ENCODE measurements at places on chromosomes 3 and 15.

GRCh38 chr3:127448161-127448561, 142.4 kb downstream of the TPRA1 start:
- DNase-seq: peak; percentile 34

DNA sequence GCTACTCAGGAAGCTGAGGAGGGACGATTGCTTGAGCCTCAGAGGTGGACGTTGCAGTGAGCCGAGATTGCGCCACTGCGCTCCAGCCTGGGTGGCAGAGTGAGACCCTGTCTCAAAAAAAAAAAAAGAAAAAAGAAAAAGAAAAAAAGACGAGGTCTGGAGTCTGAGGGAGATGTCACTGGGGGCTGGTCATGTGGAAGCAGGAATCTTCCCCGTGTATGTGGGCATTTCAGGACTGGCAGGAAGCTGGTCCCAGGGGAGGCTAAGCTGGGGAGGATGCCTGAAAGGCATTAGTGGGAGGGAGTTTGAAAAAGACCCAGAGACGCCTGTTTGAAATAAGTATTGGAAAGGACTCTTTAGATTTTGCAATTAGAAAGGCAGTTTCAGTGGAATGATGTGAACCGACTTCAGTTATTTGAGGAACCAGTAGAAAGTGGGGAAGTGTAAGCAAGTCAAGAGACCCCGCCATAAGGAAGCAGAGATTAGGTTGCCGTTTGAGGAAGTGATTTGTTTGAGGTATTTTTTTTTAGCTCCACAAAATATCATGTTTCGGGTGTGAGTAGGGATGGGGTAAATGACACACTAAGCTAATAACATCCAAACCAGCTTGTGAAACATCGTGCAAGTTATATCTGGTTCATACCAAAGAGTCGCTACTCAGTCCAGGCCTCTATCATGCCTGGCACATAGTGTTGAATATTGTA, 55.5 kb downstream of the ST6GAL1 start:
- DNase-seq: peak; percentile 13

- no peak for DNase-seq
Observed at GRCh38 chr3:173371848-173372487, 25.6 kb upstream of the NLGN1 start.

GRCh38 chr3:177358977-177359592, 161.8 kb upstream of the TBL1XR1 start:
- peak; percentile 75 for DNase-seq

- no peak for DNase-seq
Observed at GRCh38 chr3:4503050-4503449, 9.9 kb downstream of the ITPR1 start.

- no peak for DNase-seq
Observed at GRCh38 chr3:148187296-148187695, 510.4 kb upstream of the AGTR1 start.

- no peak for DNase-seq
Observed at GRCh38 chr15:58228718-58229117, 90.5 kb downstream of the AQP9 start.

DNA sequence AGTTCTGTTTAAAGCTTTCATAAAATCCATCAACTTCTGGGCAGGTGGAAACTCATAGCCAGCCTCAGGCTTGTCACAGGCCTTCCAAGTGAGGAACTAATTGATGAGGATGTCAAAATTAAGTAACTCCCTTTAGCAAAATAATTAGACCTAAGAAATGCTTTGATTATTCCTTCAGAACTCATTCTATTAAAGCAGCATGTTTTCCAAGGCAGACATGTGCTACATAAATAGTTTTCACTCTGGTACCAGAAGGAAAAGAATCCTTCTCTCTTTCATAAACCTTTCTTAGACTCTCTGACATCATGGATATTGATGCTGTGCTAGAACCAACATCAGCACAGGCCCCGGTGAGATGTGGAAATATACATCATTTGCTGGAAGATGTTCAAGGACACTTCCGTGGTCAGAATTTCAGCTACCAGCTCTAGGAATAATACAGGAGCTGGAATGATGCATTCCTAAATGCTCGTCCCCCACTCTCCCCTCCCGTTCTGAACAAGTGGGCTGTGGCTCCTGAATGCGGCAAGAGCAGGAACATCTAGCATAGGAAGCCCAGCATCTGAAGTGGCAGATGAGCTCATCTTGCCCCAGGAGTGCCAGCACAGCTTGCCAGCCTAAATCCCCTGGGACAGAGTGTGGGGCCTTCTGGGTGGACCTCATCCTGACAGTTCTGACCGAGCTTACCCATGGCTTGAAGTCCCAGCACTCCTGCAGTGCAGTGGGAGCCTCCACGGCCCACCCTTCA, 82.4 kb downstream of the WWTR1 start:
- DNase-seq: no peak

DNA sequence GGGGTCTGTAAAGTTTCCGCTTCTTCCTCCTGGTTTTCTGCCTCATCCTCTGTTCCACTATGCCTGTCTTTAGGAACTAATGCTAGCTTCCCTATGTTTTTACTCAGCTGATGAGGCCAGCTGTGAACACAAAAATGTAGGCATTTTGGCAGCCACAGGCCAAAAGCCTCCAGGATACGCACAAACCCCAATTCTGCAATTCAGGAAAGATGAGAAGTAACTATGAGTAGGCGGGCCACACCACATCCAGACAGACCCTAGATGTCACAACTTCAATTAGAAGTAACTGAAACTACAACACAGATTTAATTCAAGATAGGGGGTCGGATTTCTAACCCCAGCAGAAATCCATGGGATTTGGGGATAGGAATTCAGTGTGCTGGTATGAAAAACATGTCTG, 11.9 kb downstream of the CA12 start:
- DNase-seq: no peak

DNA sequence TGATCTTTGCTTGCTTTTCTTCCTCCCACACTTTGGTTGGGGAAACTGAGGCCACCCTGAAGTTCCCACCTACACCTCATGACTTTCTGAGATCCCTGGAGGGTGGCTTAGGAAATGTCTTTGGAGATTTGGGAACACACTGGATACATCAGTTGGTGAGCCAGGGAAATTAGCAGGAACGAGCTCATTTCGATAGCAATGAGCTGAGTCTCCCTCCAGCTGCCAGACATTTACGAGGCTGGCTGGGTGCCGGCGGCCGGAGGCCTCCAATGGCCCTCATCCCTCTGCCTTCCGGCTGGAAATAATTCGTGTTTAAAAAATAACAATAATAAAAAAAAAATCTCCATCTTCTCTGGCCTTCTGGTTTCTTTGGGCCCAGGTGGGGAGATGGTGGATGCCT, 38.8 kb downstream of the SMAD6 start:
- no peak for DNase-seq

GRCh38 chr3:194148383-194148782, 12.4 kb downstream of the HES1 start:
- no peak for DNase-seq

GRCh38 chr15:72939514-72940228, 112.6 kb upstream of the NEO1 start:
- no peak for DNase-seq

DNA sequence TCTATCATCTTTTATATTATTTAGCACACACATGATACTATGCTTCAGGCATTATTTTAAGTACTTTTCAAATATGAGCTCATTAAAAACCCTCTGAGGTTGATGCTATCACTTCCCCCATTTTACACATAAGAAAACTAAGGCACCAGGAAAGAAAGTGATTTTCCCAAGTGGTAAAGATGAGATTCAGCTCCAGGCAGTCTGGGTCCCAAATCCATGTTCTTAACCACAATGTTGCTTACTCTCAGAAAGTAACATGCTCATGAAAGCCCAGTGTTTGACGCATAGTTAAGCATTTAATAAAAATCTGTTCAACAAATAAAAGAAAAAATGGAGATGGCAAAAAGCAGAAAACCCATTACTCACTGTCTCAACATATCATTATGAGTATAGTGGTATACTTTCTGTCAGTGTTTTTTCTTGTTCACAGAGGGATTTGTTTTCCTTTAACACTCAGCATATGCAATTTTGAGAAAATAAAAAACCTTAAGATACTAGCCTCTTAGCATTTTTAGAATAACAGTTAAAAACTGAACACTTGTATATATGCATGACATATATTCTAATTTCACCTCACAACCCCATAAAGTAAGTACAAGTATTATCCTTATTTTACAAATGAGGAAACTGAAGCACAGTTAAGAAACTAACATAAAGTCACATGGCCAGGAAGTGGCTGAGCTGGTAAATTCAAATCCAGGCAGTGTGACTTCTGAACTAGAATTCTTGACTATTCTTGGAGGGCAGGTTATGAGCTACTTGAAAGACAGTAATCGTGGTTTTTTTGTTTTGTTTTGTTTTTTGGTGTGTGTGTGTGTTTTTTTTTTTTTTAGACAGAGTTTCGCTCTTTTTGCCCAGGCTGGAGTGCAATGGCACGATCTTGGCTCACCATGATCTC, 10.4 kb downstream of the PEAK1 start:
- DNase-seq: no peak

DNA sequence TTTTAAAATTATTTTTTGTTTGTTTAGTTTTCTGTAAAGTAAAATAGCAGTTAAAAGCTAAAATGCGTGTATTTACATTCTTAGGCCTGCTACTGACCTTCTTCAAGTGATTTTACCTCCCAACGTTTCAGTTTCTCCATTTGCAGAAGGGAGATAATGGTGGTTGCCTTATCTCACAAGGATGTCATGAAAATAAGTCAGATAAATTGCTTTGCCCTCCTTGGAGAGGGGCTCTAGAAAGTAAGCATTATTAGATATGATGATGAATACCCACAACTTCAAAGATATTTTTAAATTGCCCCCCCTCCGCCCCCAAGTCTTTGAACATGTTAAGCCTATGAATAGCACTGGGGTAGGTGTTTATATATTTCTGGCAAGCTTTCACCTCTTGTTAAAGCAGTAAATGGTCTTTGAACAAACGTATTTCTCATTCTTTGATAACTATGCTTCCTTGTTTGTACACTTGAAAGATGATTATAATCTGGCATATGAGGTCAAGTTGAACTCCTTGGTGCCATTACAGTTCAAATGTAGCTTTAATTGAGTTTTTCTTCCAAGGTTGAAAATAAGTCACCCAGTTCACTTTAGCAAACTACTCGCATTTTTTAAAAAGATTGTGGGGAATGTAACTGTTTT, 6.4 kb downstream of the TERC start:
- no peak for DNase-seq

DNA sequence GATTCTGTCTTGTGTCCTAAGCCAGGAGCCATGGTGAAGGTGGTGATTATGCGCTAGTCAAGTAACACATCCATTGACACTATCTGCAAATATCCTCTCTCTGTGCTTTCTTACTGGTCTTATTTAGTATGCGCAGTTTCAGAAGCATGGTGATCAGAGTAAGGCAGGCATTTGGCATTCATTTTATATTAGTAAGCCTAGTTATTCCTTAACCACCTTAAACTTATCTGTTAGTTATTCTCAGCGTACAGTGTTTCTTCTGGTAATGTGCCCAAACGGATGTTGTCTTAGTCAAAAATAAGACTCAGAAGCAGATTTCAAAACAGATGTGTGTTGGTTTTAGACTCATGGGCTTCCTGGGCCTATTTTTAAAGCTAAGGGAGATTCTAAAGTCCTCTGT, 329.2 kb downstream of the GRM7 start:
- no peak for DNase-seq

GRCh38 chr3:112463250-112463649, 36.0 kb downstream of the BTLA start:
- no peak for DNase-seq

DNA sequence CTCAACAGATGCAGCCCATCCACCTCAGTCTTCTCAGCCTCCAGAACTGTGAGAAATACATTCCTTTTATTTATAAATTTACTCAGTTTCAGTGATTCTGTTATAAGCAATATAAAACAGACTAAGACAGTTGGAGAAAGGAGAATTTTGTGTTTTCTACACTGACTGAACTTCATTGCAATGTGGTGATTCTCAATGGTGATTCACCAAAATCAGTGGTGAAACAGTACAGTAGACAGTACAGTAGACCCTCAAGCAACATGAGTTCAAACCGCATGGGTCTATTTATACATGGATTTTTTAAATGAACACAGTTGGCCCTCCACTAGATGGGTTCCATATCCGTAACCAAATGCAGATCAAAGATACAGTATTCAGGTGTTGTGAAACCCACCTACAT, 403.1 kb upstream of the TGFBR2 start:
- no peak for DNase-seq

GRCh38 chr15:79430901-79431635, 1.1 kb upstream of the MINAR1 start:
- peak; percentile 50 for DNase-seq

DNA sequence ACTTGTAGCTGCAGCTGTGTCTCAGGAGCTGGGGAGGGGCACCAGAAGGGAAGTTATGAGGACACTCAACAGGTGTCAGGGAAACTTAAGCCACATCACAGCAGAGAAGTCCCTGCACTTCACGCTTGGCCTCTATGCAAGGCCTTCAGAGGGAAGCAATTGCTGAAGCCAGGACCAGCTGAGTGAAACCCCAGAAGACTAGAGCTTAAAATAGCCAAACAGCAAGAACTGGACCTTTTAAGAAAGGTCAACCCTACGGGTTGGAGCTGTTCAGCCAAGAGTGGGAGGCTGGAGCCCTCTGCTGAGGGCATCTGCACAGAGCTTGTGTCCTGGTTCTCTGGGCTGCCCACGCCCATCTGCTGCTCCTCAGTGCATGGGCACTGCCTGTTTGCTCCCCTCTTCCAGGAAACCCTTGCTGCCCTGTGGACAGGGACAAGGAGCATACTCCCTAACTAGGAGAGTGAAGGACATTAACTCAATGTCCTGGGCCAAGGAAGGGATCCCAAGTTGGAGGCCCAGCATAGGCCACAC, 3.9 kb upstream of the GRAMD2A start:
- DNase-seq: no peak

Data from ecto neural progenitor cell (in vitro differentiated cells).